ENCODE measurements at places on chromosomes 16 and 17. TPM values are rescaled to one million over a fixed set of nuclear protein-coding genes. Genes with fewer than 3 reads are reported as not detected.

DNA sequence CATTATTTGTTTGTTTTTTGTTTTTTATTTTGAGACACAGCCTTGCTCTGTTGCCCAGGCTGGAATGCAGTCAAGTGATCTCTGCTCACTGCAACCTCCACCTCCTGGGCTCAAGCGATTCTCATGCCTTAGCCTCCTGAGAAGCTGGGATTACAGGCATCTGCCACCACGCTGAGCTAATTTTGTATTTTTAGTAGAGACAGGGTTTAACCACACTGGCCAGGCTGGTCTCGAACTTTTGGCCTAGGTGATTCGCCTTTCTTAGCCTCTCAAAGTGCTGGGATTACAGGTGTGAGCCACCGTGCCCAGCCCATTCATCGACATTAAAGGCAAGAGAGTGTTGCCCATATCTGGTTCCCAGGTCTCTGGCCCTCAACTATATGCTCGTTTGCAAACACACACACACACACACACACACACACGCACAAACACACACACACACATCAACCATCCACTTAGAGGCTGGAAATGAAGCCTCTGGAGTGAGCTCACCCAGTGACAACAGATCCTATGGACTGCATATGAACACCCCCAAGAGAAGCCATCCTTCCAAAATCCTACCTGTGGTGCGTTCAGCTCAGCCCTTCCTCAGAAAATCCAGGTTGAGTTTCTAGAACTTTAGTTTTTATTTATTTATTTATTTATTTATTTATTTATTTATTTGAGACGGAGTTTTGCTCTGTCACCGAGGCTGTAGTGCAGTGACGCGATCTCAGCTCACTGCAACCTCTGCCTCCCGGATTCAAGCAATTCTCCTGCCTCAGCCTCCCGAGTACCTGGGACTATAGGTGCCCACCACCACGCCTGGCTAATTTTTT, 12.3 kb upstream of the SEPHS2 start:
- DNase-seq, result no peak

DNA sequence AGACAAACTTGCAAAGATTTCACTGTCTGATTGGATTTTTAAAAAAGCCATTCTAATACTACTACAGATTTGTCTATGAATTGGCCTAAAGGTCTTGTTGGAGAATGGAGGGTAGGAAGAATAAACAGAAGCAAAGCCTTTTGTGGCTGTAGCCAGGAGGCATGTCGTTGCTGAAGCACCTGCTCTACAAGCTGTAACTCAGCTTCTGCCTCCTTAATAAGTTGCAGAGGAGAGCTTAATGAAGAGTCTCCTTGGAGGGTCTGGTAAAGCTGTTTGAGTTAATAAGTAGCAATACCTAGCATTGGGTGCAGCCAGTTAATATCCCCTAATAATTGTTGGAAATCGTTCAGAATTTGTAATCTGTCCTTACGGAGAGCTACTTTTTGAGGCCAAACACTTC, 10.0 kb upstream of the ZNF689 start:
- no peak for DNase-seq

DNA sequence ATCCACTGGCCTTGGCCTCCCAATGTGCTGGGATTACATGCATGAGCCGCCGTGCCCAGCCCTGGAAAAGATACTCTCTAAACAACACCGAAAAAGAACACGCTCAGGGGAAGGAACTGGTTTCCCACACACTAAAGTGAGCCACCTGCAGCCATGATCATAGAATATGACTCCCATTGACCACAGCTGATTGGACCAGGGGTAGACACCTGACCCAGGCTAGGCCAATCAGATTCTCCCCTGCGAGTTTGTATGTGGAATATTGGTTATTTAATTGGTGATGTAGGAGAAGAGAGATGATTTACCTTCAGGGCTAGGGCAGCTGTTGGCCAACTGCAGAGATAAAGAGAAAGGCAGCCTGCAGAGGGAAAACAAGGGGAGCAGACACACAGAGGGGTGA, 9.0 kb upstream of the GGA2 start:
- no peak for DNase-seq

DNA sequence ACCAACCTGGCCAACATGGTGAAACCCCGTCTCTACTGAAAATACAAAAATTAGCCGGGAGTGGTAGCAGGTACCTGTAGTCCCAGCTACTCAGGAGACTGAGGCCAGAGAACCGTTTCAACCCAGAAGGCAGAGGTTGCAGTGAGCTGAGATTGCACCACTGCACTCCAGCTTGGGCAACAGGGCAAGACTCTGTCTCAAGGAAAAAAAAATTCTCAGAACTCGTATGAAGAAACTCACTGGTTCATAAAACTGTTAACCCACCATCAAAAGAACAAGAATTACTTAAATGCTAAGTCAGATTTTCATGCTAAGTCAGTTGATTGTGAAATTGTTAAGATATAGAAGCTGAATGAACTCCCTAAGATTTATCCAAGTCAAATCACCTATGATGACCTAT, 31.3 kb downstream of the SLC39A11 start:
- DNase-seq, result no peak

GRCh38 chr16:30775392-30776188, 11.4 kb downstream of the ZNF629 start:
- peak; percentile 63 for DNase-seq

DNA sequence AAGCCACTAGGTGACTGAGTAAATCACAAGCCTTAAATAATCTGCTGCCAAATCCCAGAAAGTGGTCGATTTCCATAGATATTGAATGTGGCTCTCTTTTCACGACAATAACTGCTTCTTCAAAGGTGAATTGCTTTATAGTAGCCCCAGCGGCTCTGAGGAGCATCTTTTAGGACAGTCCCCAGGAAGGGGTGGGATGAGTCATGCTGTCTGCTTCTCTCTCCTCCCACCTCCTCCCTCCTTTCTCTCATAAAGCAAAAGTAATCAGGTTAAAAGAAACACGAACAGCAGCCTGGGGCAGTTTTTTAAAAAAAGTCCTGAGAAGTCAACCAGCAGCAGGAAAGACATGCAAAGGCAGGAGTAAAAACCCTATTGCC, 1.8 kb downstream of the KIAA0513 start:
- no peak for DNase-seq

DNA sequence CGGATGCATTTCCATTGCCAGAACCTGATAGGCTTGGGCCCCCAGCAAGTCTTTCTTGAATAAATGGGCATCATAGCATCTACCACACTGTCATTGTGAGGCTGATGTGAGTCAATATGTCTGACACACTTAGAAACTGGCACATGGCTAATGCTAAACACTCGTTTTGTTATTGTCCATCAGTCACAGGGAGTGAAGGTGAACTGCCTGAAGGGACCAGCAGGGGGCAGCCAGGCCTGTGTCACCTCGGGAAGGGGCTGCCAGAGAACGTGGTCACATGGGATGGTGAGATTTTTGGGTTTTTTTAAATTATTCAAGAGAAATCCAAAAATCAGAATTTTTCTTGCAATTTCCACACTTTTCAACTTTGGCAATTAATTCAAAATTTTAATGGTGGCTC, 831 bp upstream of the RCVRN start:
- no peak for DNase-seq

MMP15 gene
- total RNA-seq, result 10.9 TPM

CENPX gene
- 187 TPM for total RNA-seq

PHF23 gene
- 69.3 TPM for total RNA-seq

USH1G gene
- not detected for total RNA-seq

ENO3 gene
- 23.4 TPM for total RNA-seq
